ENCODE measurements at places on chromosomes 11 and 22.

DNA sequence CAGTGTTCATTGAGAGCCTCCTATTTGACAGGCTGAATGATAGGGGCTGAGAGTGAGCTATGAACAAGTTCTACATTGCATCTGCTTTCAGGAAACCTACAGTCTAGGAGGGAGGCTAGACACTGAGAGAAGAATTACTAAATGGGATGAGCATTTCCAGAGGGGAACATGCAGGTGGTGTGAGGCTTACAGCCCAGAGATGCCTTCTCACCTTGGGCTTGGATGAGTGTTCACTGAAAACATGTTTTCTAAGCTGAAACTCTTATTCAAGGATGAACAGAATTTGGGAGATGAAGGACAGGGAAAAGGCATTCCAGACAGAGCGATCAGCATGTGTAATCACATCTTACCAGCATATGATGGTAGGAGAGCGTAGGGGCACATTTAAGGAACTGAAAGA lies 177.5 kb upstream of the E2F8 start:
- no peaks in the 10 kb centered on the region for H3K27me3 ChIP-seq
- peaks cover 17% of the 10 kb centered on the region for H3K4me1 ChIP-seq
- DNase-seq: no peak
- H3K4me3 ChIP-seq: no peak overlapping the region

GRCh38 chr22:27850000-27850521 lies 48.5 kb upstream of the MN1 start:
- H3K27me3 ChIP-seq: no peaks in the 10 kb centered on the region
- H3K36me3 ChIP-seq: peaks cover 7% of the 10 kb centered on the region
- peaks cover 5% of the 10 kb centered on the region for H3K4me1 ChIP-seq

DNA sequence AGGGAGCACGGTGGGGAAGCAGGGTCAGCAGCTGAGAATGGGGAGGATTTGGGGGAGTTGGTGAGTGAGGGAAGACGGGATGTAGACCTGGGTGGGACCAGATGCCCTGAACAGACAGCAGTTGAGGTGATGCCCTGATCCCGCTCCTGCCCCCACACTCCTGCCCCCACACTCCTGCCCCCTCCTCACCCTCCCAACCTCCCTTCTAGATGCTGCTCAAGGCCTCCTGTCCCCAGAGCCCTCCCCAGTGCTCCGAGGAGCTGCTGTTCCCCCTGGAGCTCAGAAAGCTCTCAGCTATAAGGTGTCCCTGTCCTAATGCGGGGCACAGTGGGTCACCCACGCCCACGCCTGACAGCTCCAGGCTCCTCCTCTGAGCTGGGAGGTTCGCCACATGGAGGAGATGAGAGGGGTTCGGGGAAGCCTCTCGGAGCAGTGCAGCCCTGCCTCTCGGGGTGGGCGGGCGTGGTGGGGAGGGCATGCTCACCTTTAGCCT lies 25.1 kb upstream of the TTLL12 start:
- no peaks in the 10 kb centered on the region for H3K4me1 ChIP-seq
- H3K36me3 ChIP-seq: no peaks in the 10 kb centered on the region
- DNase-seq: no peak
- no peak overlapping the region for H3K27ac ChIP-seq

DNA sequence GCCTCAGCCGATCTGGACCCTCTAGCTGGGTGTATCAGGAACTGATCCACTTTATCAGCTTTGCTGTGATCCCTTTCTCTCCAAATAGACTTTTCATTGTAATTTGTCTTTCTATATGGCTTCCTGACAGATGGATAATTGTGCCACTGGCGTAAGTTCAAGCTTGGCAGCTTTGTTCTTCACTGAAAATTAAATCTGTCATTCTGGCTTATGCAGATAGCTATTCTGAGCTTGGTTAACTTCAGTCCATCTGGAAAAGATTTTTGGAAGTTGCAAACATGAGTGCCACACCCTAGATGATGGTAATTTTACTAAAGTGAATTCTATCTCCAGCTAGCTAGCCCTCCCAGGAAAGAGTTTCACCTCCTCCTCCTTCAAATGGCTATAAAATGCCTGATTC lies 8.1 kb downstream of the OR5A2 start:
- H3K27me3 ChIP-seq: no peaks in the 10 kb centered on the region
- H3K27ac ChIP-seq: no peak overlapping the region
- DNase-seq: no peak
- H3K4me3 ChIP-seq: no peak overlapping the region
